ENCODE measurements at places on chromosomes 16 and 17. TPM values are rescaled to one million over a fixed set of nuclear protein-coding genes. Genes with fewer than 3 reads are reported as not detected.
A peak's percentile ranks its signal among the peaks of the same experiment; 100 is the strongest.

GRCh38 chr16:81405702-81406113, 38.9 kb upstream of the CMIP start:
- ATAC-seq, result no peak

DNA sequence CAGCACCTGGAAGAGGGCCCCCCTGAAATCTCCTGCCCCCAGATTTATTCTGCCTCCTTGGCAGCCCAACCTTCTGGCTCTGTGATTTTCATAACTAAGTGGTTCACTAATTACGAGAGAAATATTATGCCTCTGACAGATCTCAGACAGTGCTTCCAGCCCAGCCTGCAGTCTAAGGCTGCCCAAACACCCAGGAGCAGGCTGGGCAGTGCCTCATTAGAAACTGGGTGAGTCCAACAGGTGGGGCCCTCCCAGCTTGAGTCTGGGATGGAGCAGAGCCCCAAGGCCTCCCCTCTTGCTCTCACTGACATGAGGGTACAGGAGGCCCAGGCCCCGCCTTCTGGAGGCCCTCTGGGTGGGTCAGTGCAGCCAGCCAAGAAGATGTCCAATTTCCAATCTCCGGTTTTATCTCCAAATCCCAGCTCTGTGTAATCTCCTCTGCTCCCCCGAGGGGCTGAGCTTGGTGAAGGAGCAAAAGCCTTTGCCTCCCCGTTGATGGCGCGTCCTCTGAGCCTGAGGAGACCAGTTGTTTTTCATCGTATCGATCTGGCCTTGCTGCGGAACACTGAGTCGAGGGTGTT, 20.1 kb upstream of the ABCC3 start:
- no peak for ATAC-seq

DNA sequence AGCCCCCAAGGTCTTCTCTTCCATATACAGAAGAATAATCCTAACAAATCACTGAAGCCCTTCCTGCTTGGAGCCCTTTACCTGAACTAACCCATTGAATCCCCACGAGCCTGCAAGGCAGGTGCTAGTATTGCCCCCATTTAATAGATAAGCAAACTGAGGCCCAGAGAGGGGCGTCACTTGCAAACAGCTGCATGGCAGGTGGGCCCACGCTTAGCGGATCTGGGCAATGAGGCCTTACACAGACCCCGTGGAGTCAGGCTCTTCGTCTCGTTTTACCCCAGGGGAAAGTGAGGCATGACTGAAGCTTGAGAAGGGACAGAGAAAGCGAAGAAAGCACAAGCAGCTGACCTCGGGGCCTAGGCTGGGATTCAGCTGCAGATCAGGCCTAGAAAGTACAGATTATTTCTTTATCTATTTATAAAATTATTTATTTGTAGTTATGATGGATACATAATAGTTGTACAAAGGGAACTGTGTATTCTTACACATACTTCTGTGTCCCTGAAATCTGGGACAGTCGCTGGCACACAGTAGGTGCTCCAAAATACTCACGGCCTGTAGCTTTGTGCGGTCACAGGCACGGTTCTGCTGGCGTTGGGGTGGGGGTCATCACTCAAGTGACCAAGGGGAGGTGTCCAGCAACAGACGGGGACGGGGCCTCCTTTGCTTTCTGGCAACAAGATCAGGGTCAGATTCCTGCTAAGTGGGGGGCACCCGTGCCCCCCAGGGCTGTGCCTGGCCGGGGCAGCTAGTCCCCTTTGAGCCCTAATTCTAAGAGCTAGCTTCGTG, 223.2 kb upstream of the GSE1 start:
- ATAC-seq, result no peak

GRCh38 chr16:31874366-31875111, 932 bp downstream of the ZNF267 start:
- no peak for ATAC-seq

DNA sequence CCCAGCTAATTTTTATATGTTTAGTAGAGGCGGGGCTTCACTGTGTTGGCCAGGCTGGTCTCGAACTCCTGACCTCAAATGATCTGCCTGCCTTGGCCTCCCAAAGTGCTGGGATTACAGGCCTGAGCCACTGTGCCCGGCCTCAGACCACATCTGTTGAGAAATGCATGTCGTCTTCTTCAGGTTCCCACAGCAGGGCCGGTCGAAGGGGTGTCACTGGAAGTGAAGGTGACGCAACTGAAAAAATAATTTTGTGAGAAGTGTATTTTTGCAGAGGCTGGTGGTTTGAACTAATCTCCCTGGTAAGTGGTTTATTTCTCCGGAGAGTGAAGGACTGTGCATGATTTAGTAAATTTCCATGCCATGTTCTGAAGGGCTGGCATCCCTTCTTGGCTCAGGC, 33.4 kb upstream of the IL34 start:
- ATAC-seq, result no peak

GRCh38 chr17:61337290-61337689, 62.4 kb upstream of the TBX2 start:
- peak; percentile 61 for ATAC-seq

GRCh38 chr16:80680839-80681238, 123.6 kb downstream of the CDYL2 start:
- no peak for ATAC-seq

- ATAC-seq, result no peak
Measured at GRCh38 chr17:64192589-64192988, 62.6 kb upstream of the ERN1 start.

DNA sequence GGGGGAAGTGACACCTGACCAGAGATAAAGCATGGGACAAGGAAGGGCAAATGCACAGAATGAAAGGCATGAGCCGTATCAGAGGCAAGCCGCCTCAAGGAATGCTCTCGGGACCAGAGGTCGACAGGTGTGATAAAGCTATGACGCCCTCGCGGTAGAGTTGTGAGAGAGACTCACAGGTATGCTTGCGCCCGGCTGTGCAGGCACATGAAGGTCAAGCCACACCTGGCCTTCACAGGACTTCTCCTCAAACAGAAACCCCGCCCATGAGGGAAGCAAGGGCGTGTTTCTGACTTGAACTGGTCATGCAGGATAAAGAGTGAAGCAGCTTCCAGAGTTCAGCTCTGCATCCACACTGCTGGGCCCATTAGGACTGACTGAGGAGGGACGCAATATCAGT, 7.8 kb downstream of the NCBP3 start:
- ATAC-seq, result no peak

- ATAC-seq, result no peak
Measured at GRCh38 chr17:48409607-48410006, 20.4 kb downstream of the SKAP1 start.

The RHBDL3 gene
- 0.52 TPM for total RNA-seq

The DPEP1 gene
- not detected for total RNA-seq

The QRICH2 gene
- total RNA-seq, result 2.7 TPM

The LPO gene
- not detected for total RNA-seq

The ZPBP2 gene
- total RNA-seq, result not detected

The TMC5 gene
- not detected for total RNA-seq

The SUMO2 gene
- 68.6 TPM for total RNA-seq

The NSMCE1 gene
- total RNA-seq, result 66.0 TPM

The TRIM25 gene
- total RNA-seq, result 21.2 TPM

The VAT1L gene
- total RNA-seq, result 0.89 TPM

The JPT1 gene
- total RNA-seq, result 9.3 TPM

The OSGIN1 gene
- total RNA-seq, result 10.1 TPM

The SKAP1 gene
- 1.8 TPM for total RNA-seq

The KCTD19 gene
- total RNA-seq, result 0.13 TPM

The TLCD2 gene
- 4.8 TPM for total RNA-seq

The PPL gene
- total RNA-seq, result 77.0 TPM

Data from gastroesophageal sphincter (tissue), 4 donors.